ENCODE measurements at places on chromosomes 7 and 10.

DNA sequence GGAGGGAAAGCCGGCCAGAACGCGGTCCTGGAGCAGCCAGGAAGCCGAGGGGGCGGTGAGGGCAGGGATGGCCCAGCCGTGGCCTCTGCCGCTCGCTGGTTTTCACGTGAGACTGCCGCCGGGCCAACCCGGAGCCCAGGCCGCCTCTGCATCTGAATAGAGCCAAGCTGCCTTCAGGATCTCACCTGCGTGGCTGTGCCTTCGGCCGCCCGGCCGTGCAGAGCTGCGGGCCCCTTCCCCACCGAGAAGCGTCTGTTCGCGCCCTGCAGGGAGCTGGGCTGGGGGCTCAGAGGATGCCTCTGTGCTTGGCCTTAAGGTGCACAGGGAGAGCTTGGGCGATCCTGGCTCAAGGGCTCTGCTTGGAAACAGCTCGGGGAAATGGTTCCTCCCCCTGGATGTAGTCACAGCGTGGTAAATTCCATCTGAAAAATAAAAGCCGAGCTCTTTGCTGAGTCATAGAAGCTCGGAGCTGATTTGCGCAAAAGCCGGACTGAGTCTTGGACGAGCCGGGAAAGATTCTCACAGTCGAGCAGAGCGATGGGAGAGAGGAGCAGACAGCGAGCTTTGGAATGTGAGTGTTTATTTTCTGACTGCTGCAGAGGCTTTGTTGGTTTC lies at the start of gene JAKMIP3:
TSS of gene JAKMIP3 (plus strand) at position 456 of the 615 bp plus-strand sequence. CDS start 38,863 bp downstream, outside the sequence.
- no peak for DNase-seq

DNA sequence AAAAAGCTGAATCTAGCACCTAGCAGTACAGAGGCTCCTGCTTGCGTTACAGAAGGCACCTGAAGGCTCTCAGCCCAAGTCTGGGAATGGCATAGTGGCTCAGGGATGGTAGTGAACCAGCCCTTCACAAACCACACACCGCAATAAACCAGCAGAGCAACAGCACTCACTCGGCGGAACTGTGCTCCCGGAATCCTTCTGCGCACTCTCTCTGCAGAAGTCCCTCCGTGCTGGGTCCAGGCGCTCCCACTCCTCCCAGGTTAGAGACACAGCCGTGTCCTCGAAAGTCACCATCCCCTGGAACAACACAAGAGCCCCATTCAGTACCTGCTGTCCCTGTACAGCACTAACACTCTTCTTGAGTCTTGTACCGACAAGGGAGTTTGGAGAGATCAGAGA lies 1.5 kb downstream of the ZNF394 start:
- no peak for DNase-seq

DNA sequence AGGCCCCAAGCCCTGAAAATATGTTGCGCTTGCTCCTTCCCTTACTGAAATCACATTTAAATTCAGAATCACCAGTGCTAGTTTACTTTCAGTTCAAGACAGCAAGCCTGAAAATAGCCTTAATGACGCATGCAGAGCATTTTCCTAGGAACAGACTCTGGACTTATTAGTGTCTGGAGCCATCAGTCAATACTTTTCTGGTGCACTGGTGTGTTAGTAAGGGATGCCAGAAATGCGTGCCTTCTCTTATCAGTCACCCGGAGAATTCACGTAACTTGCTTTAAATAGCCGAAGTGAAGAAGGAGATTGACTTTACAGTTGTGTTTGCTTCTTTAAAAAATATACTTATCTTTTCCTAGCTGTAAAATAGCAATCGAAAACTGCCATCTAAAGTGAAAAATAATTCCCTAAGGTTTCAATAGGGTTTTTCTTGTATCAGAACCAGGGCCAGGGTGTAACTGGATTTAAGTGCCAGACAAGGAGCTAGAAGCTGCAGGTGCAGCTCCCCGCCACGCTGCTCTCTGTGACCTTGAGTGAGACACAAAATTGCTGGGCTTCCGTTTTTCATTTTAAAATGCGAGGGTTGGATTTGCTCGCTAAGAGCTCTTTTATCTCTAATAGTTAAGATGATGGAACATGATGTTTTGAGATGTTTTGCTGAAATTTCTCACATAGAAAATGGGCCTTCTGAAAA lies 177.8 kb downstream of the NSUN6 start:
- no peak for DNase-seq

- no peak for DNase-seq
These were observed 281.7 kb downstream of the AHR start for GRCh38 chr7:17580141-17580540.

DNA sequence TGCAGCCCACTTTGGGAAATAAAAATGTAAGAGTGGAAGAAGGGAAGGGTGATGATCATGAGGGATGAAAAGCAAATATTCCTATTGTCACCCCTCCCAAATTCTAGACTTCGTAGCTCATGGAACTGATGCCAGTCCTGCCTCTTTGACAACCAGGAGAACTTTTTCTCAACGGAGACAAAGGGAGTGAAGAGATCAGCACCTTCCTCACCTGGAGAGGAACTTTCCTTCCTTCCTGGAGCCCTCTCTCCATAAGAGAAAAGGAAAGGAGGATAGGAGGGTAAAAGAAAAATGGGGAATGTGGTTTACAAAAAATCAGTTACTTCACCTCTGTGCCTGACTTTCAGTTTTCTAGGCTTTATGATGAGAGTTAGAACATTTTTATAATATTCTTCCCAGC lies 3.4 kb downstream of the TBX20 start:
- DNase-seq = no peak

All from stimulated activated CD4-positive, alpha-beta T cell treated with anti-CD3 and anti-CD28 coated beads, Interleukin-12 subunit alpha, Interleukin-12 subunit beta, amount 100 ng/mL, for 48 hours (primary cell).